CD4-positive, alpha-beta T cell (primary cell): ENCODE measurements at places on chromosomes 5 and 9.

DNA sequence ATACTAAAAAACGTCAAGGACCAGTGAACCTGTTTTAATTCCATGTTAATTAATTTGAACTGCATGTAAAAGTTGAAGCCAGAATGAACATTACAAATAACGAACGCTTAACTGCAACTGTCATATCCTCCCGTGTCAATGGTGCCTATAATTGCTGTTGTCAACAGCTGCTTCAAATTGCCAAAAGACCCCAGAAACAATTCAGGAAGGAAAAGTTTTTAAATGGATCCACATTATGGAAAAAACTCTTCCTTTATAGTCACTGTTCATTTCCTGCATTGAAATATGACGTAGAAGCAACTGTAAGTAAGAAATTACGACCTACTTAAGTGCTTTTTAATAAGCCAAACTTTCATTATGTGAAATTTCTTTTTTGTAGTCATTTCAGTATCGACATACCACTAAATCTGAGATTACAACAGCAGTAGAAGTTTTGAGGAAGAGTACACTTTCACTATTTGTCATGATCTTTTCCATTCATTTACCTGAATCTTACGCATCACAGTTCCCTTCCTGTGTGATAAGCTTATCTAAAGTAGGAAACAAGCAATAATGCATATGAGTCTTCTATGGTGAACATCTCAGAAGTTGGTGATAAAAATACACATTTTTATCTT lies 37.8 kb downstream of the MEF2C start:
- no peak for DNase-seq

DNA sequence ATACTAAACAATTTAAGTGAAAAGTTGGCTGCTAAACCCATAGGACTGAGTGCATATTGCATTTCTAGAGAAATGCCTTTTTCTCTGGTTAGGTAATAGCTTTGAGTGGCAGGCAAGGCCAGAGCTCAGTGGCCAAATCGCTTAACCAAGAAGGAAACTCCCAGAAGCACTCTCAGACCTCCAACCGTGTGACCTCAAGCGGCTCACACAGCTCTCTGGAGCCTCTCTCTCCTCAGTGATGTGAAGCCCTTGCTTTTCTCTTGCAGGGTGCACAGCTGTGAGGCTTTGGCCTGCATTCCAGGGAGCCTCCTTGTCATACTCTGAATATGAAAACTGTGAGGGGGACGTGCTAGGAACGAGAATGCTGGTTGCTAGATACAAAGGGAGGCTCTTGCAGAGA lies 106.7 kb downstream of the INSYN2B start:
- no peak for DNase-seq

DNA sequence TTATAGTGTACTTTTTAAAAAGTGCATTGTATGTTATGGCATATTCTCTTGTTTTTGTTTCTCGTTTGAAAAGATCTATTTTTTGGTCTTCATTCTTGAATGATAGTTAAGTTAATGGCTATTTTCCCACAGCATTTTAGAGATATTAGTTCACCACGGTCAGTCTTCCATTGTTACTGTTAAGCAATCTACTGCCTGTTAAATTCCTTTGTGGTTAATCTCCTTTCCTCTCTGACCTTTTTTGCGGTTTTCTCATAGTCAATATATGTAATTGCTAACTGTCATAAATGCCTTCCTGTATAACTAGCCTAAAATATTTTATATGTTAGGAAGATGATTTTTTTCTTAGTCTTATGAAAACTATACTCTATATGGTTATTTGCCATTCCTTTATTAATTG lies 250.8 kb upstream of the FBXL7 start:
- DNase-seq: no peak

GRCh38 chr9:94528886-94529285 lies 26.0 kb upstream of the PCAT7 start:
- no peak for DNase-seq

DNA sequence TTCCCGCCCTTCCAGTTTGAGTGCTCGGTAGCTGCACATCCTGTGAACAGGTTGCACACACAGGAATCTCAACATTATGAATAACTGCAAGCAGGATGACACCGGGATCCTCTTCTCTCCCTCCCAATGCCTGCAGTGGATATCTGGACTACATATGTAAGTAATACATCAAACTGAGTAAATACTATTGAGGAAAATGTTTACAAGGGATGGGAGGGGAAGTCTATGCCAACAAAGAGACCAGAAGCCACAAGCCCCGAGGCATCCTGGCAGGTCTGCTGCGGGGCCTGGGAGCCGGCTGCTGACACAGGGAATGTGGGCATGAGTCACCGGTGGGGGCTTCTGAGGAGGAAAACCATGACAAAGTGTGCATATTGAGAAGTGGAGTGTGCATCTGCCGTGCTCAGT lies 8.6 kb upstream of the ANKRD33B start:
- no peak for DNase-seq

DNA sequence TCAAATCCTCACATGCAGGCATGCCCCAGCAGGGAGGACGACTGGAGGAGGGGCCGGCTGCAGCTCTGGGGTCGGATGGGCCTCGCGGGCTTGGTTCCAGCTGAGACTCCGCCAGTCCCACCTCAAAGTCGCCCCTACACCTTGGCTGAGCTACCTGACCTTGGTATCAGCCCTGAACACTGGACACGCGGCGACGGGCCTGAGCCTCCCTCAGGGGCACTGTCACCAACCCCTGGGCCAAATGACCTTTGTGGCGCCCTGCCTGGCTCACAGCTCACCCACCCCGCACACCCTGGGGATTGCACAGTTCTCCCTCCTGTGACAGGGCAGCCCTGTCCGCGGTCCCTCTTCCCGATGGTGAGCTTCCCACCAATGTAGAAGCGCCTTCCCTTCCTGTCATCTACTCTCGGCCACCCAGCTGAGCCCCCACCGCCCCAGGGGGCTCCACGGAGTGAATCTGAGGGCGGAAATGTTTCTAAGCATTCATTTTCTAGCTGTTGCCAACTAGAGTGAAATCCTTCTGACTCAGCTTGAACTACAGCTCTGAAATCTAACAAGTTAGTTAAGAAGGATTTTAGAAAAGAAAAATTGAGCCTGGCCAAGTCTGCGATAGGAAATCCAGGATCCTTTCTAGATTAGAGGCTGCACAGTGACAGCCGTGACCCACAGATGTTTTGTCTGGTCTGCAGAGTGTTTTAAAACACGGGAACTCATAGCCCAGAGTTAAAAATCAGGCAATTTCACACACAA lies 138.9 kb upstream of the PHYKPL start:
- no peak for DNase-seq

DNA sequence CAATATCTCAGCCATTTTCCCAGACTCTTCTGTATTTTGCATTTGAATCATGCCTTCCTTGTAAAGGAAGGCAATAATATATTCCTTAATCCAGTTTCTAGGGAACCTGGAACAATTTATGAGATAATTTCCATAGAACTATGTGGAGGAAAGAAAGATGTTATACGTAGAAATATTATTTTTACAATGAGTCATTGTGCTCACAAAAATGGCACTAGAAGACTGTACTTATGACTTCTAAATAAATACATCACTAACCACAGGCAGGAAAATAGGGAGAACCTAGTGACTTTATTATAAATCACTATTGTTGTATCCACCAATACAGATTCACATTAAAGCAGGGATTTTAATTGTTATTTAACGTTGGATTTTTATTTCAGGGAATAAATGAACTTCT lies 87.6 kb downstream of the FBXO38 start:
- DNase-seq: no peak

DNA sequence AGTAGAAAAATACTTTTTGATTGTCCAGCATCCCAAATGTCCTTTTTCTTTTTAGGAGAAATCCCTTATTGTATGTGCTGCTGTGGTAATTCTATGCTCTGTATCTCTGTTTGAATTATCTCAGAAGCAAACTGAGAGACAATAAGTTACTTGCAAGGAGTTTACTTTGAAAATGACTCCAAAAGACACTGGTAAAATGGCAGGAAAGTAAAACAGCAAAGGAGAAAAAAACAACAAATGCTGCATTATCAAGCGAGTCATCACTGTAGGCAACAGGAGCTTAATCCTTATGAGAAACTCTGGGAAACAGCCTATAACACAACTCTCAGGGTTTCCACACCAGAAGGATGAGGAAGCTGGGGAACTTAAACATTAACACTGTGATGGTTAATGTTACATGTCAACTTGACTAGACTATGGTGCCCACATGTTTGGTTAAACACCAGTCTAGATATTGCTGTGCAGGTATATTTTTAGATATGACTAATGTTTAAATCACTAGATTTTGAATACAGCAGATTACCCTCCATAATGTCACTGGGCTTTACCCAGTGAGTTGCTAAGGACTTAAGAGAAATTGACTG lies 92.6 kb upstream of the GAS1 start:
- no peak for DNase-seq

DNA sequence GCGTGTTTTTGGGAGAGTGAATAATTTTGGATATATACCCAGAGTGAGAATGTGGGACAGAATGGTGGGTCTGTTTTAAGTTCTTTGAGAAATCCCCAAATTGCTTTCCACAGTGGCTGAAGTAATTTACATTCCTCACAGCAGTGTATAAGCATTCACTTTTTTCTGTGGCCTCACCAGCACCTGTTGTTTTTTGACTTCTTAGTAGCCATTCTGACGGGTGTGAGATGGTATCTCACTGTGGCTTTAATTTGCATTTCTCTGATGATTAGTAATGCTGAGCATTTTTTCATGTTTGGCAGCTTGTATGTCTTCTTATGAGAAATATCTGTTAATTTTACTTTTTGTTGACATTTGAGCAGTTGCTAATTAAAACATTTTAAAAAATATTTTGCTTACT lies 9.4 kb upstream of the SPATA31D1 start:
- no peak for DNase-seq

- no peak for DNase-seq
These were observed 9.9 kb downstream of the PAPPA start for GRCh38 chr9:116163293-116164055.

DNA sequence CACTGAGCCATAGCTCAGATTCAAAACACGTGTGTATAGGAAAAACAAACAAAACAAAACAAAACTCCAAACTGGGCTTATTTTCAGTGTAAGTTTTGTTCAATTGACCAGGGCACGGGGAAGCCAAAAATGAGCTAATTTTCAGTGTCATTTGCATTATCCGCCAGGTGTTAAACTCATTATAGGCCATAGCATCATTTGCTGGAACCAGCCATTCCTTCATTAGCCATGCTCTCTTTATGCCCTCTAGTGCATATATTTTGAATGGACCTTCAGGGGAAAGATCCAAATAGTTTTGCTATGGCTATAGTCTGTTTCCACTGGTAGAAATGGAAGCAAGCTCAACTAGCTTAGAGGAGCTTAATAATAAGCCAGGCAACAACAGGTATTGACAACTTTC lies 1205.2 kb upstream of the DMAC1 start:
- DNase-seq: no peak

DNA sequence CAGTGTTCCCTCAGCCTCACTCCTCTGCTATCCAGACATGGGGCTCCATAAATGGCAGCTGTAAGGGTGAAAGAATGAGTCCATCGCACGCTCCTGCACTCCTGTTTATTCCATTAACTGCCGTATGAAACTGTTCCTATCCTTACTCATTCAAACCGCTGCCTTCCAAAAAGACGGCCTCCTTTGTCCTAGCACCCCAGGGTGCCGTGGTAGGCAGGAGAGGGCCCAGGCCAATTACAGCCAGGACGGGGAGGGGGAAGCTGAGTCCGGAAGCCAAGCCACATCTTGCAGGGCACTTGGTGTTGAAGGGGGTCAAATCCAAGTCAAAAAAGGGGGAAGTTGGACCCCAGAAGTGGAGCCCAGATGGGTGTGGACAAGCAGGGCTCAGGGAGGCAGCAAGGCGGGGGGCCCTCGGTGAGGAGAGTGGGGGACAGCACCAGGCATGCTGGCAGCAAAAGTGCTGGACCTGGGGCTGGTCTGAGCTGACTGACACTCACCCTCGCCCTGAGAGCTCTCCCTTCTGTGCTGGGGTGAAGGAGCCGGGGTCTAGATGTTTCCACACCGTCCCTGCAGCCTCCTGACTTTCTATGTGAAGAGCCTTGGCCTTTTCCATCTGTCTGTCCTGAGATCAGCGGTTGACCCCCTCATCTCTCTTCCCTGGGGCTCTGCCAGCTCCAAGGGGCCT lies 63.3 kb downstream of the COL23A1 start:
- no peak for DNase-seq

DNA sequence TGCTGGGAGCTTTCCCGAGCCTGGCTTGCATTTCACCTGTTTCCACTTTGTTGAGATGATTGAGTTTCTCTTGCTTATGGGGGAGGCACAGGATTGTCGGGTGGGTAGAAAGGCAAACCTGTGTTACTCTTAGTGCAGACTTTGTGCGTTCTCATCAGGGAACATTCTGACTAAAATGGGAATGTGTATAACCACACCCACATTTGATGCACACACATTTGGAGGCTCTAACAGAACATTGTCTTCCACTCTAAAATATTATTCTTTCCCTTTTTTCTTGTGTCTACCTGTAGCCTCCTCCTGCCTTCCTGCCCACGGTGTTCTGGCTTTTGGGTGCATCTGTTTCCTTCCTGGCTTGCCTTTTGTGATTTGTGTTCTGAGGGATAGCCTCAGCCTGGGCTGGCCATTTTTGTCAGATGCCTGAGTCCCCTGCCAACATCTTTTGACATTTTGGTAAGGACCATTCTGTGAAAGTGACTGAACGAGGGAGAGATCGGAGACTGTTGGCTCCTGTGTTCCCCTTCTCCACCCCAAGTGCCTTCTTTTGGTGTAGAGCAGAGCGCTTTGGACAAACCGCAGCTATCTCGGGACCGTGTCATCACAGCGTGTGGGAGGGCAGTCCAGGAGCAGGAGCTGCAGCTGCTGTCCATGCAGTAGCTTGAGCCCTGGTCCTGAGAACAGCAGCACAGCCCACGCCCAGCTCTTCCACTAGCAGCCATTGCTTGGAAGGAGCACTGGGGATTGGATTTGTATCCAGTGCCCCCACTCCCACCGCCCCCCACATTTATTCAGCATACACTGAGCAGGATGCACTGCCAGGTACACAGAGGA lies 101.4 kb downstream of the ARHGAP26 start:
- DNase-seq: no peak

- DNase-seq: no peak
These were observed 48.1 kb downstream of the SPATA31C2 start for GRCh38 chr9:88090151-88090581.

DNA sequence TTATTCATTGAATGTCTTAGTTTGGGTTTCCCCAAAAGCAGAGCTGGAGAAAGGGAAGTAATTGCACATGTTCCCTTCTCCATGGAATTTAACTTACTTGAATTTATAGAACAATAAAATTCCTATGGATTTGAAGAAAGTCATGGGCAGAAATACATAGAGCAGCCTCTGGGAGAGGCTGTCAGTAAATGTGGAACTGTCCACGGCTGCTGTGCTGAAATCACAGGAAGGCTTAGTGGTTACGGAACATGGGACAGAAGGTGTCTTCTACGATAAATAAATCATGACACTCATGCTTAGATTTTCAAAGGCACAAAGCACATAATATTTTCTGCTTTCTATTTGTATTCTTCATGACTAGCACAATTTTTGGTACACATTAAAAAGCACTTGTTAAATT lies 440.6 kb upstream of the IZUMO3 start:
- no peak for DNase-seq

GRCh38 chr9:95816716-95817115 lies 58.8 kb upstream of the ERCC6L2 start:
- DNase-seq: no peak

DNA sequence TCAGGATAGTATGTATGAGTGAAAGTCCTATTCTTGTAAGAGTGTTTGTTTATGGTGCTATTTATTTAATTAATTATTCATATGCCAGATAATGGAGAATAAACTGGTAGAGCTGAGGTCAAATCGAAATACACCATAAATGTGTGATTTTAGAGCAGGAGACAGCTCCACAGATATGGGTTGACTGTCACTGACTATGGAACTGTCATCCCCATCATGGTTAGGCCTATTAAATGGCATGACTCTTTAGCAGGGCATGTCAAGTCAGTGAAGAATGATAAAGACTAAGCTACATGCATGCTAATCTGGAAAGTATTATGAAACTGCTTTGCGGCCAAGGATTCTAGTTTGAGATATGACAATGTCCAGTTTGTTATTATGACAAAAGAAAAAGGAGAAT lies 658.6 kb downstream of the ISL1 start:
- no peak for DNase-seq
